Thoracic aorta (tissue), 2 donors: ENCODE measurements at places on chromosomes 4 and X.

DNA sequence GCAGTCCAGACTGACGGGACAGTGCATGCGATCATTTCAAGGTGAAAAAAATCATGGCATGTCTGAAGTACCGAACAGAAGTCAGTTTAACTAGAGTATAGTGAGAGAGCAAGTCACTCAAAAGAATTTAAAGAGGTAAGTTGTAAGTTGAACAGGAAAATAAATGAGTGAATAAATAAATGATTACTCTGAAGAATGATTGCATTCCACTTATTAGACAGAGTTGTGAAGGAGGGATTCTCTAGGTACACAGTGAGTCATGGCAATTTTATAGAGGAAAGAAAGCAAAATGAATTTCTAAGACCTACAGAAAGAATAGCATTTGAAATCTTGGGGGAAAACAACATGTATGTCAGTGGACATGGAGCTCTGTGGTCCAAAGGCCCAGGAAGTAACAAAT lies 37.1 kb upstream of the SLC7A11 start:
- H3K4me3 ChIP-seq: no peak overlapping the region
- no peaks in the 10 kb centered on the region for H3K27me3 ChIP-seq
- no peak overlapping the region for H3K27ac ChIP-seq
- no peaks in the 10 kb centered on the region for H3K36me3 ChIP-seq
- no peak for DNase-seq
- H3K4me1 ChIP-seq: peaks cover 4% of the 10 kb centered on the region

DNA sequence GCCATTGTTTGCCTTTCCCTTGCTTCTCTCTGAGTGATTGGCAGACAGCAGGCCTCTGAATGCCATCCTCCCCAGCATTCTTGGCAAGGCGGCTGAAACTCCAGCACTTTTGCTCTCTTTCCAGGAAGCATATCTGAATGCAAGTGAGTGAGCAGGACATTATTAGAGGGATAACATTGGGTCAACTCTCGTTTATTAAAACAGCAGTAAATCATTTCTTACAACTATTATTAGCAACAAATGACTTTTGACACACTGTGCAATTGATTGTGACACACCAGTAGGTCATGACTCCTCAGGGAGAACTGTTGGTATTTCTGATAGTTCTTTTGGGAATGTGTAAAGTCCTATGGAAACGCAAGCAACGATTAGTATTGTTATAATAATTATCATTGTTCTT lies 103.8 kb downstream of the EFNB1 start:
- H3K4me1 ChIP-seq: peaks cover 24% of the 10 kb centered on the region
- no peak for DNase-seq
- H3K36me3 ChIP-seq: no peaks in the 10 kb centered on the region
- H3K4me3 ChIP-seq: no peak overlapping the region
- no peaks in the 10 kb centered on the region for H3K27me3 ChIP-seq

- peaks cover 41% of the 10 kb centered on the region for H3K4me1 ChIP-seq
- no peaks in the 10 kb centered on the region for H3K36me3 ChIP-seq
- no peak for DNase-seq
- no peaks in the 10 kb centered on the region for H3K27me3 ChIP-seq
Measured at GRCh38 chr4:119726505-119726904, 97.9 kb upstream of the PDE5A start.

- no peaks in the 10 kb centered on the region for H3K4me1 ChIP-seq
- no peak overlapping the region for H3K27ac ChIP-seq
- H3K36me3 ChIP-seq: no peaks in the 10 kb centered on the region
- H3K27me3 ChIP-seq: no peaks in the 10 kb centered on the region
- no peak overlapping the region for H3K4me3 ChIP-seq
Measured at GRCh38 chr4:170248576-170248975, 158.8 kb upstream of the AADAT start.

- no peak overlapping the region for H3K27ac ChIP-seq
- H3K4me1 ChIP-seq: no peaks in the 10 kb centered on the region
- DNase-seq: no peak
- no peak overlapping the region for H3K4me3 ChIP-seq
Measured at GRCh38 chrX:131958724-131959123, 64.4 kb upstream of the STK26 start.

DNA sequence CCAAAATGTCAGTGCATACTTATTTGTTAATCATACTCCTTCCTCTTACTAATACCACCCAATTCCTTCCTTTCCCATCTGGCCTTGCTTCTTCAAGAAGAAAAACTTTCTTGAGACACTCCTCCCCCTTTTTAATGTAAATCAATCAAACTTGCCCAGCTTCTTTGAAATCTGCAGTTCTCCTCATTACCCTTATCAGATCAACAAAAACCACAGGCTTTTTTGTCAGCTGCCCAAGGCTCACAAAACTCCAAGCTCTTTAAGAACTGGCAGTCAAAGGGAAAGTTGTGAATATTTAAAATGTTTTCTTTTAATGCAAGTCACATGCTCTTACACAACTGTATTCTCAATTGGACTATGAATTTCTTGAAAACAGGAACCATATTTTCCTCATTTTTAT lies 11.3 kb upstream of the MYOZ2 start:
- H3K4me1 ChIP-seq: peaks cover 29% of the 10 kb centered on the region
- H3K36me3 ChIP-seq: no peaks in the 10 kb centered on the region
- no peak for DNase-seq

DNA sequence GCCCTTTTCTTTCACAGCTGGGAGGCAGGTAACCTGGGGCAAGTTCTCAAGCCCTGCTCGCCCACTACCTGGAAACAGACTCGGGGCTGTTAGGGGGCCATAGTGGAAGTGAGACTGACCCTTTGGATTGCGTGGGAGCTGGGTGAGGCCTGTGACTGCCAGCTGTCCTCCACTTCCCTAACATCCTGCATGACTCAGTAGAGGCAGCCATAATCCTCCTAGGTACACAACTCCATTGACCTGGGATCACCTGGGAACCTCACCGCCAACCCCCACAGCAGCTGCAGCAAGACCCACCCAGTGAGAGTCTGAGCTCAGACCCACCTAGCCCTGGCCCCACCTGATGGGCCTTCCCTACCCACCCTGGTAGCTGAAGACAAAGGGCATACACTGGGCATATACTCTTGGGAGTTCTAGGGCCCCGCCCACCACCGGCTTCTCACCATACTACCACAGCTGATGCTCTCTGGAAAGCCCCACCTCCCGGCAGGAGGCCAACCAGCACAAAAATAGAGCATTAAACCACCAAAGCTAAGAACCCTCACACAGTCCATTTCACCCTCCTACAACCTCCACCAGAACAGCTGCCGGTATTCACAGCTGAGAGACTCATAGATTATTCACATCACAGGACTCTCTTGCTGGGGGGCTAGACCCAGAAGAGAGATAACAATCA lies 61.1 kb upstream of the DCTD start:
- H3K27ac ChIP-seq: no peak overlapping the region
- H3K4me1 ChIP-seq: peaks cover 3% of the 10 kb centered on the region
- no peak for DNase-seq
- H3K27me3 ChIP-seq: no peaks in the 10 kb centered on the region
- H3K36me3 ChIP-seq: no peaks in the 10 kb centered on the region

GRCh38 chr4:1802151-1802715 lies 9.1 kb downstream of the FGFR3 start:
- H3K27me3 ChIP-seq: no peaks in the 10 kb centered on the region
- no peaks in the 10 kb centered on the region for H3K4me1 ChIP-seq
- H3K36me3 ChIP-seq: no peaks in the 10 kb centered on the region
- no peak overlapping the region for H3K27ac ChIP-seq
- no peak overlapping the region for H3K4me3 ChIP-seq
